Right ventricle myocardium inferior (tissue), 1 donor: ENCODE measurements at places on chromosomes 1 and 21.

DNA sequence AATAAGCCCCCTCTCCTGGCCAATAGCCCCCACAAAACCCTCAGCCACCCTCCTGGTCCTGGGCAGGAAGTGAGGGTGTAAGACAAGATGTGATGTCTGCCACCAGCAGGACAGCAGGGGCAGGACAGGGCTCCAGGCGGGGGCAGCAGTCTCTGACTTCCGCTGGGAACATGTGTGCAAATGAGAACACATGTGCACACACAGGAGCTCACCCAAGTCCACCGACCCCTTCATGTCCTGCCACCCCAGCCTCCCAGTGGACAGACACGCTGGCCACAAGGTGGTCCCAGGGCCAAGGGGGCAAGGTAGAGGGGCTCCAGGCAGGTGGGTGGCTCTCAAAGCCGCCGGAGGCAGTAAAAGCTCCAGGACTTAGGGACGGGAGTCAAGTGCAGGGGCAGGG, 60.1 kb downstream of the KCNAB2 start:
- peak; percentile 7 for DNase-seq

DNA sequence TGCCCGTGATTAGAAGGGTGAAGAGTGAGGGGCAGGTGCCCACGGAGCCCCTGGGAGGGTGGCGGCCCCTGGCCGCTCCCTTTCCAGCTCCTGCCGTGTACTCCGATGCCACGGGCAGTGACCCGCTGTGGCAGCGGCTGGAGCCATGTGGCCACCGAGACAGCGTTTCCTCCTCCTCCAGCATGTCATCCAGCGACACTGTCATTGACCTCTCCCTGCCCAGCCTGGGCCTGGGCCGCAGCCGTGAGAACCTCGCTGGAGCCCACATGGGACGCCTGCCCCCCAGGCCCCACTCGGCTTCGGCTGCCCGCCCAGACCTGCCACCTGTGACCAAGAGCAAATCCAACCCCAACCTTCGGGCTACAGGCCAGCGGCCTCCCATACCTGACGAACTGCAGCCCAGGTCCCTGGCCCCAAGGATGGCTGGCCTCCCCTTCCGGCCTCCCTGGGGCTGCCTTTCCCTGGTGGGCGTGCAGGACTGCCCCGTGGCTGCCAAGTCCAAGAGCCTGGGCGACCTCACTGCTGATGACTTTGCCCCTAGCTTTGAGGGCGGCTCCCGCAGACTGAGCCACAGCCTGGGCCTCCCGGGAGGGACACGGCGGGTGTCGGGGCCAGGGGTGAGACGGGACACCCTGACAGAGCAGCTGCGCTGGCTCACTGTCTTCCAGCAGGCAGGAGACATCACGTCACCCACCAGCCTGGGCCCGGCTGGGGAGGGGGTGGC, 22.0 kb downstream of the PANK4 start:
- no peak for DNase-seq

GRCh38 chr21:42658320-42659105, 5.1 kb downstream of the PDE9A start:
- no peak for DNase-seq

- no peak for DNase-seq
Measured at GRCh38 chr1:202203238-202204039, 9.8 kb downstream of the LGR6 start.

DNA sequence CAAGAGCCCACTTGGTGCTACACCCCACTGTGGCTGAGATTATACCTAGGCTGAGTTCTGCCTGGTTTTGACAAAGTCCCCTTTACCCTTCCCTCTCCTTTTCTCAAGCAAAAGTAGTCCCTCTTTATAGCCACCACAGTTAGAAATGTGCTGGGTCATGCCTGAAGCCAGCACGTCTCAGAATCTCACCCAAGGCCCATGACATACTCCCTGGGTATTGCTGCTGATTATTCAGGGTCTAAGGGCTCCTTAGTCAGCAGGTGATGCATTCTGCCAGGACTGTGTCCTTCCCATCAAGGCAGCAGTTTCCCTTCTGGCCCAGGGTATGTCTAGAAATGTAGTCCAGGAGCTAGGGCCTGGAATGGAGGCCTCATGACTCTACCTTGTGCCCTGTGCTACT, 67.3 kb upstream of the COX20 start:
- no peak for DNase-seq

GRCh38 chr21:46666941-46667740, 31.7 kb downstream of the PRMT2 start:
- peak; percentile 53 for DNase-seq

GRCh38 chr1:1206376-1206965, at the start of gene TNFRSF18:
Gene TNFRSF18, minus strand, starts transcription at chr1:1206592. Its CDS starts 21 bp downstream, at chr1:1206571.
- DNase-seq, result peak; percentile 44

GRCh38 chr1:223363057-223363855, 720 bp downstream of the SUSD4 start:
- no peak for DNase-seq

DNA sequence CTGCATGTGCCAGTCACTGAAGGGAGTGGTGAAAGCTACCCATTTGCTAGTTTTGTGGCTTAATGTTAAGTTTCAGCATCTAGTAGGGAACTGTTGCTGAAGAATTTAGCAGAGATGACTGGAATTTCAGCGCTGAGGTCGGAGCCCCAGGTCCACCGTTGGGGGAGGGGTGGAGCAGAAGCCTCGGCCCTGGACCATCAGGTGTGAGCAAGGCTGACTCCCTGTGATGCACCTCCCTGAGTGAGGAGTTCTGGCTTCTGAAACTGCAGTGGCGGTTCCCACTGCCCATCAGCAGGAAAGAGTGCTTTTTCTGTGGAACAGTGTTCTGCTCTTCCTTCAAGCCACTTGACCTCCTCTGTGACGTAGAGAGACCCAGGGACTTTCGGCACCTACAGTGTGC, 1.3 kb downstream of the NOS1AP start:
- no peak for DNase-seq

DNA sequence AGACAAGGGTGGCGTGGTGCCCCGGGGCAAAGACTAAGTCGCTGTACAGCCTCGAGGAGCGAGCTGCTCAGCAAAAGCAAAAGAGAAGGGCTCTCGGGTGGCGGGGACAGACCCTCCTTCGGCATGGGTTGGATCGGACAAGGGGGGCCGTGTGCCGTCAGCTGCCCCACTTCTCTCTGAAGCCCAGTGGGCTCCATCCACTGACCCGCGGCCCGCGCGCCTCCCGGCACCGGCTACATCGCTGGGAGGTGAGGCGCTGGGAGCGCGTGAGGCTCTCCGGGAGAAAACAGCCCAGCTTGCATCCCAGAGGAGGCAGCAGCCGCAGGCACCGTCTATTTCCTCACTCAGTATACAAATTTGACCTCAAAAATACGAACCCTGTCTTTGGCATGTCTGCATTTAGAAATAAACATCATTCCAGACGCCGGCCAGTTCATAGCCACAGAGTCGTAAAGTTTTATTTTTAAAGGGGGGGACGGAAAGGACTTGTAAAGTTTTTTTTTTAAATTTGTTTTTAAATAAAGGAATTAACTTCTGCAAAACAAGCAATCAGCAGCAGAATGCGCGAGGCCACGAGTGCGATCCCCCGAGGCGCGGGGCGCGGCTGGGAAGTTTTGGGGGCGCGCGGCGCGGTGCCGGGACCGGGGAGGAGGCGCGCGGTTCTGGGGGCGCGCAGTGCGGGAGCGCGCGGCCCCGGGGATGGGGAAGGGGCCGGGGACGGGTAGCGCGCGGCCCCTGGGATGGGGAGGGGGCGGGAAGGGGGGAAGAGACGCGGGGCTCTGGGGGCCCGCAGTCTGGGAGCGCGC, 689 bp upstream of the GPR137B start:
- no peak for DNase-seq

- peak; percentile 76 for DNase-seq
Measured at GRCh38 chr1:39668111-39668510, 3.8 kb downstream of the NT5C1A start.

GRCh38 chr21:36510911-36511310, 31.0 kb upstream of the CLDN14 start:
- DNase-seq, result no peak

GRCh38 chr1:35590476-35591040, 17.4 kb downstream of the TFAP2E start:
- no peak for DNase-seq

DNA sequence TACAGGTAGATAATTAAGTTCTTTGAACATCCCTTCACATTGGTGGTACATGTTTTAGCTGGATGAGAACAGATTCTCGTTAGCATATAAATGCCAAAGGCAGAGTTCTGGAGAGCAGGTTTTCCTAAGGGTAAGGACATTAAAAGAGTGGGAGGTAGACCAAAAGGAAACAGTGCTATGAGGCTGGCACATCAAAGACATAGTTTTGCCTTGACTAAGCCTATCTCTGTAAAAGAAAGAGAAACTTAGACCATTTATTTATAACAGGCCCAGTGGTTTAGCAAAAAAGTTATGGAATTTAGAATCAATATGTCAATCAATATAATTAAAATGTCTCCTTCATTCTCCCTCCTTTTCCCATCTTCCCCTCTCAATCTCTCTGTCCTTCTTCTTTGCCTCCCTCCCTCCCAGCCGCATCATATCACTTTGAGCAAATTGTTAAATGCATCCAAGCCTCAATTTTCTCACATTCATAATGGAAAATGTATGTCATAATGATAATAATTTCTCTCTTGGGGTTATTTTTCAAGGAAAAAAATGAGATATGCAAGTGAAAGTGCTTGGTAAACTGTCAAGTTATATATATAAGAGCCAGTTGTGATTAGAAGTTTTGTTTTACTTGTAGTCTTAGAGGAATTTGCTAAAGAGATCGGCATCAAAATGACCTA, 209.9 kb upstream of the SGIP1 start:
- DNase-seq, result no peak

DNA sequence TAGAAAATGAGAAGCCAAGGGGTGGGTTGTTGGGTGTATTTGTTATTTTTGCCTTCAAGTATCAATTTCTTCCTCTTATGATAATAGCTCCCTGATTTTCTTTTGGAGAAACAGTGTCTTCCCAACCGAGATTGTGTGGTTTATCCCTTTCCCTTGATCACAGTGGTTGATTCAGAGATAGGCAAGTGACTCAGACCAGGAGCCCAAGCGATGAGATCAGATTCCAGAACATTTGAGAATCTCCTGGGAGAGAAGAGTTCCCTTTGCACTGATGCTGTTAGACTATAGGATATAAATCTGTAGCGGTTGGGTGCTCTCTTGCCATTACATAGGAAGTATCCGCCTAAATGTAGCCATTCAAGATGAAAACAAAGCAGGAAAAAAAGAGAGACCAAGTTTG, 90.1 kb upstream of the WDR26 start:
- DNase-seq, result no peak

- no peak for DNase-seq
Measured at GRCh38 chr1:223423641-223424233, 30.5 kb downstream of the CCDC185 start.

- DNase-seq, result no peak
Measured at GRCh38 chr1:201818971-201819750, 9.8 kb upstream of the IPO9 start.

- DNase-seq, result no peak
Measured at GRCh38 chr1:8980656-8981055, 35.0 kb downstream of the CA6 start.

DNA sequence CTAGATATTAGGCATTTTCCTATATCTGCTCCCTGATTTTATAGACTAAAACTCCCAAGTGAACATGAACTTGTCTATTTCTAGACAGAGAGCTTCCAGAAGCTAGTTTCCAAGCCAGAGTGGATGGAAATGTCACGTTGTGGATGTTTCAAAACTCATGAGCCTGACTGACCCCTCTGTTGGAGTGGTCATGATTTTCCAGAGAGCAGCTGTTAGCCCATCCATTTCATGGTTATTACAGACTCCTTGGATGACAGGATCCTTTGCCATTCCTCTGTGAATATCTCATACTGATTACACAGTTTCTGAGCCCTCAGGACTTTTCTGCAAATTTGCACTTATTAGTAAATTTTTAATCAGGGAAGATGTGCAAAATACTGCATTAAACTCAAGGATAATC, 76.8 kb upstream of the ATF3 start:
- no peak for DNase-seq

DNA sequence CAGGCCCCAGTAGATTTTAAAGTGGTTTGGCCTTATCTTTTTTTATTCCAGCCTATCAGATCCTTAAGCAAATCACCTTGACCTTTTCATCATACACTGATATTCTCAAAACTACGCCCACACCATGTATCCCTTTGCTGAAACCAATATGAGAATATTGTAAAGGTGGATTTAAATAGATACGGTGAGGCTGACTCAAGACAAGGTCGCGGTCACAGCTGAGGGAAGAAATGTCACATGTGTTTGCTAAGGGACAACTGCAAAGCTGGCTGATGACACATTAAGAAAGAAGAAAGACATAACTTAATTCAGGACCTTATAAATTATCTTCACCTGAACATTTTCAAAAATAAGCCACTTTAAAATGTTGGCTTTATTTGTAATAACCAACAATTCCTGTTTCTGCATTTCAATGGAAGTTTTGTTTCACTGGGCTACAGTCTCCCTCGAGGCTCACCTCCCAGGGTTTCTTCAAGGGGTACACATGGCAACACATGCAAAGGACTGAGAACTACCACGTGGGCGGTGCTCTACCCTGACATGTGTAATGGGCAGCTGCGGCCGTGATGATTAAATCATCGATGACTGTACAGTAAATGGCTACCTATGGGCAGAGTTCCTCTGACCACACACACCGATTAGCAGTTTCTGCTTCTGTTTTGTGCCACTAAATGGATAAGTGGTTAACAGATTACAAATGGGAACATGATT, 189.5 kb downstream of the SIPA1L2 start:
- no peak for DNase-seq

GRCh38 chr1:19074361-19074901, 118.0 kb upstream of the IFFO2 start:
- no peak for DNase-seq

- no peak for DNase-seq
Measured at GRCh38 chr1:17176306-17177061, 28.4 kb upstream of the PADI1 start.

DNA sequence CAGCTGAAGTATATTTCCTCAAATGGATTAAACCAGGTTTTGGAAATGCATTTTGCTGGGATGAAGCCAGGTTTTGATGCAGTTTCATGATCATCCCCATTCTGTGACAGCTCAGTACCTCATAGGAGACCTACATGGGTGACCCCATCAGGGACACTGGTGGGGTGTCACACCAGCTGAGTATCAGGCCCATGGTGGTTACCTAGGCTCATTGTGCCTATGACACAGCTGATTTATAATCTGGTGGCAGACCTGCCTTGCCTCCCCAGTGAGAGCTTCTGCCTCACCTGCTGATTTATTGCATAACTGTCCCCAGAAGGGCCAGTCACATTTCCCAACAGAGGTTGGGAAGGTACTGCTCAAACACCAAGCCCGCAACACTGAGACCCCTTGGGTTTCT, 3.8 kb downstream of the NCF2 start:
- no peak for DNase-seq

DNA sequence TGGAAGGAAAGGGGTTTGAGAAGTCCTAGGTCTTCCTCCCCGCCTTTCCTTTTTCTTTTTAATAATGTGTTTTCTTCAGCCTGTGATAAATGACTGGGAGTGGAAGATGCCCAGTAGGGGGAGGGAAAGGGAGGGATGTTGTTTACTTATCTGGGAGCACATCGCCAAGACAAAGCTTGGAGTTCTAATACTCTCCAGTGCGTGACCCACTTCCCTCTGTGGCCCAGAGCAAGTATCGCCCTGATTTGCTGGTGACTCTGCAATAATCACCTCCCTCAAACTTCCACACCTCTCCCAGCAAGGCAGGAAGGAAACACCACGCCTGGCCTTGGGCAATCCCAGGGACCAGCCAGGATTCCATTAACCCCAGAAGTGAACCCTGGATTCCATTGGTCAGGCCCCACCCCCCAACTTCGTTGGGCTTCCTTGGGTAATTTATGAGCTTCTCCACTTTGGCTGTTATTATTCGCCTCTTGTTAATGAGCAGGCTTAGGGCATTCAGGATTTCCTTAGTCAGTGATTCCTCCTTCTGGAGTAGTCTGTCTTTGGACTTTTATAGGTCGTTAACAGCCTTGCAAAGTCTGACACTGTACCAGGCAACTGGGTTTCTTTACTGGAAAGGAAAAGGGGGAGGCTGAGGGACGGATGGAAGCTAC, 24.3 kb upstream of the GRHL3 start:
- DNase-seq, result no peak
